ENCODE measurements at places on chromosomes 11 and 22. TPM values are rescaled to one million over a fixed set of nuclear protein-coding genes. Genes with fewer than 3 reads are reported as not detected.

Gene SNRPD3
- total RNA-seq = 166 TPM

Gene FAM227A
- total RNA-seq = 0.71 TPM

Gene DMC1
- total RNA-seq = 14.2 TPM

Gene CRYBB2
- total RNA-seq = not detected

Gene PRG2
- total RNA-seq = 0.35 TPM

Gene C11orf97
- not detected for total RNA-seq

Gene ABCC8
- not detected for total RNA-seq

Gene CDC42BPG
- total RNA-seq = 0.05 TPM

Gene C2CD3
- total RNA-seq = 37.4 TPM

Gene UPK3A
- total RNA-seq = not detected

Gene DEFB131B
- total RNA-seq = not detected

Gene ZNF280B
- total RNA-seq = 2.8 TPM

Gene HBB
- total RNA-seq = not detected

Gene TBCEL
- total RNA-seq = 8.7 TPM

Gene F2
- total RNA-seq = not detected

Gene MS4A4A
- total RNA-seq = not detected

Gene ST14
- total RNA-seq = 0.14 TPM

Gene MMP7
- not detected for total RNA-seq

Gene OLFML1
- total RNA-seq = not detected

Gene FZD4
- 0.02 TPM for total RNA-seq

Gene PAX6
- total RNA-seq = not detected

Gene PUS3
- total RNA-seq = 18.0 TPM

Data from activated CD4-positive, alpha-beta T cell treated with anti-CD3 and anti-CD28 coated beads, Interleukin-2, amount 10 ng/mL, durations not matched to agents 24 days and 14 days (primary cell).